ENCODE measurements at places on chromosomes 1 and 21. TPM values are rescaled to one million over a fixed set of nuclear protein-coding genes. Genes with fewer than 3 reads are reported as not detected.

GRCh38 chr1:197692965-197693364 is 82.3 kb downstream of the DENND1B start:
- H3K27ac ChIP-seq, result no peak overlapping the region
- no peak for DNase-seq
- H3K4me1 ChIP-seq, result peaks cover 8% of the 10 kb centered on the region
- no peaks in the 10 kb centered on the region for H3K36me3 ChIP-seq
- H3K27me3 ChIP-seq, result no peaks in the 10 kb centered on the region

DNA sequence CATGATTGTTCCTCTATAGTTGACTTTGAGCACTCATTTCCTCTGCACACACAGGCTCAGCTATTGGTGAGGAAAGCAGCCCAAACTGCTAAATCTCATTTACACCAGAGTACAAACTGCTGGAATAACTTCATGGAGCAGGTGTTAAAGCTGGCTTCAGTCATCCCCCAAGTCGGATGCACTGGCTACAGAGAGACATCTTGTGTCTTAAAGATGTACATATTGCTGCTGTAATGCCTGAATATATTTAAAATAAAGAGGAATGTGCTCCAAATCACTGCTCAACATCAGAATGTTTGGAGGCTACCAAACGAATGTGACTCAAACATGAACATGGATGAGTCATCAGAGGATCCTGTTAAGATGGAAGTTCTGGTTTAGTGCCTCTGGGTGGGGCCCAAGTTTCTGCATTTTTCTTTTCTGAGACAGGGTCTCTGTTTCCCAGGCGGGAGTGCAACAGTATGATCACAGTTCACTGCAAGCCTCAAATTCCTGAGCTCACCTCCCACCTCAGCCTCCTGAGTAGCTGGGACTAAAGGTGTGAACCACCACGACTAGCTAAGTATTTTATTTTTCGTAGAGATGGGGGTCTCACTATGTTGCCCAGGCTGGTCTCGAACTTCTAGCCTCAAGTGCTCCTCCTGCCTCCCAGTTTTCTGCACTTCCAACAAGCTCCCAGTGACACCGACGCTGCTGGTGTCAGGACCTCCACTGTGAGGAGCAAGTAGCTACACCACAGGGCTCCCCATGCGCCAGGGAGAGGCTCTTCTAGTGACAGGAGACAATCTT is 79.0 kb upstream of the KRTAP19-8 start:
- no peak overlapping the region for H3K27ac ChIP-seq
- peaks cover 7% of the 10 kb centered on the region for H3K36me3 ChIP-seq
- H3K4me1 ChIP-seq, result no peaks in the 10 kb centered on the region
- no peak overlapping the region for H3K4me3 ChIP-seq

CYP2J2 gene
- 2.7 TPM for total RNA-seq

DNA sequence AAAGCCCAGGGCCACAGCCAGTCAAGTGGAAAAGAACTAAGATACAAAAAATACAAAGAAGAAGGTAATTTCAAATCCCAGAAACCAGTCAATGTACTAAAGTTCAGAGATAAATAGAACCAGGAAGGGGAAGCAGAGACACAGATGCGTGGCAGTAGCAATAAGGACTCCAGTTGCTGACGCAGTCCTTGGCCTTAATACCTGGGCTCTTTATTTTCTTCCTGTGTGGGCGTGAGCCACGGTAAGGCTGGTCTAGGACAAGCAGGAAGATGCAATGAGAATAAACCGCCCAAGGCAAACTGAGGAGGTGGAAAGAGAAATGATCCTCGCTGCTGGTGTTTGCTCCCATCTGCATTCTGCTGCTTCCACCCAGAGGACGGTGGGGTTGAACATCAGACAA is 65.6 kb upstream of the PLXNA2 start:
- H3K36me3 ChIP-seq, result no peaks in the 10 kb centered on the region
- peaks cover 6% of the 10 kb centered on the region for H3K27me3 ChIP-seq
- no peak overlapping the region for H3K27ac ChIP-seq
- no peaks in the 10 kb centered on the region for H3K4me1 ChIP-seq
- no peak for DNase-seq

SPATA45 gene
- not detected for total RNA-seq

DNA sequence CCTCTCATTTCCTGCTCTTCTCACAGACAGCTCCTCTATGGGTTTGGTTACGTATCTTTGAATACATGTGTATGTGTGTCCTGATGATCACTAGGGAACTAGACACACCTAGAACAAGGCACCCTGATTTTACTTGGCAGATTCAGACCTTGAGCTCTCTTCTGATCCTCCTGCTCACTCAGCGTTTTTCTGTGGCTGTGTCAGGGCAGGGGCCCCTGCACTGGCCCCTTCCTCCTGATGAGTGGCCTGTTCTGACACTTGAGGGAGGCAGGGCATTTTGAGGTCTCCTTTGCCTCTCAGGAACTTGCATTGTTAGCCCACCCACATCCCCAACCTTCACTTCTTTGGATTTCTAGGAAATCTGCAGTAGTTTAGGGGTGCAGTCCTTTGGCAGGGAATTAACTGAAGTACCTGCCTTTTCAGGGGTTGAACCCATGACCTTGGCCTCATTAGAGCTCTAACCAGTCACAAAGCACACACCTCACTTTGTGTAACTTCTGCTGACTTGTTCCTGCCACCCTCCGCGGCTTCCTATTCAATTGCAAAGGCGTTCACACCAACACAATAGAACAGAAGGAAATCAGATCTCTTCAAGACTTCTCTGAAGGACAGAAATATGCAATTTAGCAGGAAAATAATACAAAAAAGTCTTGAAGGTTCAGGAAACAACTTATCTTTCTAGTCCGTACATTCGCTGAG is 8.8 kb downstream of the SMYD2 start:
- no peak overlapping the region for H3K27ac ChIP-seq
- H3K4me3 ChIP-seq, result no peak overlapping the region
- no peaks in the 10 kb centered on the region for H3K36me3 ChIP-seq

- H3K27me3 ChIP-seq, result no peaks in the 10 kb centered on the region
- H3K4me1 ChIP-seq, result no peaks in the 10 kb centered on the region
- DNase-seq, result no peak
- H3K4me3 ChIP-seq, result no peak overlapping the region
- H3K27ac ChIP-seq, result no peak overlapping the region
Measured at GRCh38 chr1:65230731-65231481, 78.4 kb upstream of the DNAJC6 start.

DNA sequence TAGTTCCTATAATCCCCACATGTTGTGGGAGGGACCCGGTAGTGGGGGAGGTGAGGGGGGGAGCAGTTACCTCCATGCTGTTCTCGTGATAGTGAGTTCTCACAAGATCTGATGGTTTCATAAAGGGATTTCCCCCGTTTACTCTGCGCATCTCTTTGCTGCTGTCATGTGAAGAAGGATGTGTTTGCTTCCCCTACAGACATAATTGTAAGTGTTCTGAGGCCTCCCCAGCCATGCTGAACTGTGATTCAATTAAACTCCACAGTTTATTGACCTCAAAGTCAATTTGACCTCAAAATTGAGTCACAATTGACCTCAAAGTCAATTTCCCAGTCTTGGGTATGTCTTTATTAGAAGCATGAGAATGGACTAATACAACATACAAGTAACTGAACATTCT is 19.7 kb downstream of the DPH5 start:
- no peak for DNase-seq
- H3K4me3 ChIP-seq, result no peak overlapping the region
- peaks cover 2% of the 10 kb centered on the region for H3K36me3 ChIP-seq
- H3K4me1 ChIP-seq, result peaks cover 33% of the 10 kb centered on the region
- no peak overlapping the region for H3K27ac ChIP-seq
- no peaks in the 10 kb centered on the region for H3K27me3 ChIP-seq

FABP3 gene
- total RNA-seq, result 24.5 TPM

DNA sequence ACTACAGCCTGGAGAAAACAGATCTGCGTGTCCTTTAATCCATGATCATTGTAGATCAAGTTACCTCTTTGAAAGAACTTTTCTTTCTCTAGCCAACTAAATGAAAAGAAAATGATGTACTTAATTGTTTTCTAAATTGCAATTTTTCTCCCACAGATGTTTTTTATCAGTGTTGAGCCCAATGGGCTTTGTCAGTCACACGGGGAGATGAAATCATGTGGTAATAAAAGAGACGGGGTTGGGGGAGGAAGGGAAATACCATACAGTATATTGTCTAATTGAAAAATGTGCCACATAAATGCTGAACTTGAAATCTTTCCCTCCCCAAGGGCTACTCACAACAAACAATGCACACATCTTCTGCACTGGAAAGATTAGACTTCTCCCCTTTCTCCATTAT is 58.4 kb downstream of the NTMT2 start:
- DNase-seq, result no peak
- H3K4me3 ChIP-seq, result no peak overlapping the region
- no peaks in the 10 kb centered on the region for H3K36me3 ChIP-seq
- no peaks in the 10 kb centered on the region for H3K27me3 ChIP-seq

SYTL1 gene
- 29.3 TPM for total RNA-seq

- H3K36me3 ChIP-seq, result no peaks in the 10 kb centered on the region
- H3K27me3 ChIP-seq, result no peaks in the 10 kb centered on the region
- no peaks in the 10 kb centered on the region for H3K4me1 ChIP-seq
- H3K27ac ChIP-seq, result no peak within 1 kb of the TSS
- no peak within 1 kb of the TSS for H3K4me3 ChIP-seq
- no peak for DNase-seq
Measured at GRCh38 chr1:173917149-173917548, at the start of gene SERPINC1. Gene SERPINC1, minus strand, starts transcription at chr1:173917327. Its CDS starts 68 bp downstream, at chr1:173917259.

WDR64 gene
- not detected for total RNA-seq

- H3K36me3 ChIP-seq, result peaks cover 45% of the 10 kb centered on the region
- DNase-seq, result no peak
- peaks cover 42% of the 10 kb centered on the region for H3K4me1 ChIP-seq
Measured at GRCh38 chr1:202579806-202580205, 130.4 kb downstream of the SYT2 start.

CFHR4 gene
- total RNA-seq, result not detected

CXADR gene
- 26.6 TPM for total RNA-seq

DNA sequence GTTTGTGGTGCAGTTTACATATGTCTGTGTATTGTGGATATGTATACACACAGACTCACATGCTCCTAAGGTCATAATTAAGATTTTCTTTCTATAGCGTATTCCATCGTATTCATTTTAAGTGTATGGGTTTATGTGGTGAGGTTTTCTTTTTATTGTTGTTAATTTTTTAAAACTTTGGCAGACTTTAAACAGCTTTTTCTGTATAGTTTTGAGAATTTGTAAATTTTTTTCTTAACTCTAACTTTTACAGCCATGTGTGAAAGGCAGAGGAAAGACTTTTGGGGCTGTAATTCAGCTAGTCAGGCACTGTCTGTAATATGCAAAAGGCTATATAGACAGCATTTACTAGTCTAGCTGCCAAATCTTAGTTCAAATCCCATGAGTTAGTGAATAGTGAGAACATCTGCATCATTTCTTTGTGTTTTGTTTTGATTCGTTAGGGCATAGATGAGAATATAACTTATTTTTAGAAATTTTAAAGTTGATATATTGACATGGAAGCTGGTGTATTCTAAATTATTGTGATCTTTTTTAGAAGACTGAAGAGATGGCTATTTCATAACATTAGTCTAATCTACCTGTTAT is 2.3 kb downstream of the MAGI3 start:
- no peaks in the 10 kb centered on the region for H3K36me3 ChIP-seq
- H3K4me3 ChIP-seq, result peak overlapping the region; percentile 89
- no peaks in the 10 kb centered on the region for H3K27me3 ChIP-seq
- DNase-seq, result no peak

DNA sequence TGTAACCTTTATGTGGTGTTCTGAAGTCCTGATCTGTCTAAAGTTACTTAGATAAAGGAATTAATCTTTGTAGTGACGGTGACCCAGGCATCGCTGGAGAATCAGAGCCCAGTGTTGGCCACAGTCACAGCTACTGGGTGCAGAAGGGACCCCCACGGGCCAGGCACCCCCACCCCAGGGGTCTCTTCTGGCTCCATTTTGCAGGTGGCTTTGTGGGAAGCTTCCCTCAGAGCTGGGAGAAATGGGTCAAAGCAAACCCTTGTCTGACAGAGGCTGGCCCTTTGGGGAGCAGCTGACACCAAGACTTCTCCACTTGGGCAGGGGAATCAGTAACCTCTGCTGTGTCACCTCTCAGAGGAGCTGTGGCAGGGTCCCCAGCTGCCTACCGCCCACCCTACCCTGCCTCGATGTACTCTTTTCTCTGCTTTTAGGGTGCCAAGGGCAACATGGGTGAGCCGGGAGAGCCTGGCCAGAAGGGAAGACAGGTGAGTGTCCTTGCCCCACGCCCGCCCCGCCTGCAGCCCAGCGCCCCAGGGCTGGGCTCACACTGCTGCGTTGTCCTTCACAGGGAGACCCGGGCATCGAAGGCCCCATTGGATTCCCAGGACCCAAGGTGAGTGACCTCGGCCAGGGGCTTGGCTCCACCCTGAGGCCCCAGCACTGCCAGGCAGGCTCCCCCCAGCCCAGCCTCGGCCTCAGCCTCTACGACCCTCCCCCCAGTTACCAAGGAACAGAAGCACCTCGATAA is 17.7 kb downstream of the COL6A2 start:
- H3K4me1 ChIP-seq, result peaks cover 5% of the 10 kb centered on the region
- H3K27me3 ChIP-seq, result no peaks in the 10 kb centered on the region
- H3K36me3 ChIP-seq, result peaks cover 82% of the 10 kb centered on the region
- H3K4me3 ChIP-seq, result no peak overlapping the region
- no peak overlapping the region for H3K27ac ChIP-seq

TRMT1L gene
- total RNA-seq, result 14.9 TPM

GRCh38 chr1:160864173-160864572 is 1.5 kb upstream of the CD244 start:
- H3K27me3 ChIP-seq, result no peaks in the 10 kb centered on the region
- peaks cover 11% of the 10 kb centered on the region for H3K4me1 ChIP-seq
- no peak overlapping the region for H3K27ac ChIP-seq
- no peak for DNase-seq
- no peak overlapping the region for H3K4me3 ChIP-seq
- no peaks in the 10 kb centered on the region for H3K36me3 ChIP-seq

GRCh38 chr1:59619557-59619956 is 195.2 kb upstream of the HOOK1 start:
- H3K4me3 ChIP-seq, result no peak overlapping the region
- no peaks in the 10 kb centered on the region for H3K36me3 ChIP-seq
- DNase-seq, result no peak
- H3K27me3 ChIP-seq, result no peaks in the 10 kb centered on the region
- H3K4me1 ChIP-seq, result no peaks in the 10 kb centered on the region

GRCh38 chr1:182091083-182091482 is 29.6 kb upstream of the ZNF648 start:
- no peaks in the 10 kb centered on the region for H3K4me1 ChIP-seq
- H3K36me3 ChIP-seq, result no peaks in the 10 kb centered on the region
- H3K27me3 ChIP-seq, result no peaks in the 10 kb centered on the region

DNA sequence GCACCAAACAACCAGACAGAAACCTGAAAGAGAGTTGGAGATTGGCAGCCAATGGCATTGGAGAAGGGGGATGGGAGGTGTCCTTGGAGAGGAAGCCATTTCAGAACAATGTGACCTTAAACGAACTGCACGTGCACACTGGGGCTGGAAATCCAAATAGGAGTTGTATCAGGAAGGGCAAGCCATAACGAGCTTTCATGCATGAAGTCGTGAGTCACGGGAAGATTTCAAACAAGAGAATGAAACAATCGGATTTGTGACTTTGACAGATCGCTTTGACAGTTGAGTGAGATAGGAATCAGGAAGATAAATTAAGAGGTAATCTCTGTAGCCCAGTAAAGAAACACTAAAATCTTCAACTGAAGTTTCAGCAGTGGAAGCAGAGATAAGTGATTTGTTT is 445.8 kb upstream of the ZP4 start:
- no peaks in the 10 kb centered on the region for H3K4me1 ChIP-seq
- DNase-seq, result no peak
- H3K27me3 ChIP-seq, result no peaks in the 10 kb centered on the region
- no peaks in the 10 kb centered on the region for H3K36me3 ChIP-seq
- H3K27ac ChIP-seq, result no peak overlapping the region

ERG gene
- 38.0 TPM for total RNA-seq

SPTA1 gene
- 0.50 TPM for total RNA-seq

ICOSLG gene
- total RNA-seq, result 11.6 TPM
